ENCODE measurements at places on chromosomes 1 and 21. TPM values are rescaled to one million over a fixed set of nuclear protein-coding genes. Genes with fewer than 3 reads are reported as not detected.

The TNFRSF25 gene
- total RNA-seq: 0.98 TPM

The LRRC53 gene
- not detected for total RNA-seq

The GSTM2 gene
- total RNA-seq: 31.1 TPM

The LYPD8 gene
- not detected for total RNA-seq

The SLC1A7 gene
- total RNA-seq: not detected

The CDK11B gene
- total RNA-seq: 10.9 TPM

The TAF5L gene
- total RNA-seq: 7.9 TPM

The WNT3A gene
- total RNA-seq: not detected

The LIPI gene
- total RNA-seq: not detected

The EPHB2 gene
- 10.0 TPM for total RNA-seq

The TCHHL1 gene
- total RNA-seq: not detected

The EFNA4 gene
- 4.0 TPM for total RNA-seq

The CA14 gene
- total RNA-seq: not detected

The DMRTA2 gene
- not detected for total RNA-seq

Measured in pancreas (tissue), 10 donors.